ENCODE measurements at places on chromosomes 12 and 14.
A peak's percentile ranks its signal among the peaks of the same experiment; 100 is the strongest.

DNA sequence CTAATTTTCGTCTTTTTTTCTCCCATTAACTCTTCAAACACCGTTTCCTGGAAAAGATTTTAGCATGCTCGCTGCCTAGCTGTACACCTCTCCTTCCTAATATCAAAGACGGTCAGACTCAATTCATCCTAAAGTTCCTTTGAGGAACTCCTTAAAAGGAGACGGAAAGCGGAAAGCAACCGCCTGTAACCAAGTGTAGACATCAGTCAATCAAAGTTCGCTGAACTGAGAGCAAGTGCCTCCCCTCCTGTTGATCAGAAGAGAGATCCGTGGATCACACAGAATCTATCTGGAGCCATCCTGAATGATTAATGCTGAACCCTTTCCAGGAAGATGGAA lies 412 bp upstream of the TEP1 start:
- DNase-seq = peak; percentile 28

DNA sequence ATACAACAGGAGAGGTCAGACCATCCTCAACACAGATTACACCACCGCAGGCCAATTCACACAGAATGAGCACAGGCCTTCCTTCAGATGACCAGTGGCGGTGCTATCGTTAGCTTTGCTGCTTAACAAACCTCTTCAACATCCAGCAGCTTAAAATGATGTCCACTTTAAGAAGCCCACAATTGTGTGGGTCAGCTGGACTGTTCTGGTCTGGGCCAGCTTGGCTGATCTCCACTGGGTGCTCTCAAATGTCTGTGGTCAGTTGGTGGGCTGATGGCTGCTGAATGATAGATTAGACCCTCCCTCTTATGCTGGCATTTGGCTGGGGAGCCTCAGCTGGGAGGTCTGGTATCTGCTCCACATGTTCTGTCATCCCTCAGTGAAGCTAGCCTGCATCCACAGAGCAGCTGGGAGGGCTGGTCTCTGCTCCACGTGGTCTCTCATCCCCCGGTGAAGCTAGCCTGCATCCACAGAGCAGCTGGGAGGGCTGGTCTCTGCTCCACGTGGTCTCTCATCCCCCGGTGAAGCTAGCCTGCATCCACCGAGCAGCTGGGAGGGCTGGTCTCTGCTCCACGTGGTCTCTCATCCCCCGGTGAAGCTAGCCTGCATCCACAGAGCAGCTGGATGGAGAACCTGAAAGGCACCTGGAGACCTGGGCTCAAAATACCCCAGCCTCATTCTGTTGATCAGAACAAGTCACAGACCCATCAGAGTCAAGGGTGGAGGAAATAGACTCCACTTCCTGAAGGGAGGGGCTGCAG lies 203.6 kb upstream of the DIO3 start:
- no peak for DNase-seq

DNA sequence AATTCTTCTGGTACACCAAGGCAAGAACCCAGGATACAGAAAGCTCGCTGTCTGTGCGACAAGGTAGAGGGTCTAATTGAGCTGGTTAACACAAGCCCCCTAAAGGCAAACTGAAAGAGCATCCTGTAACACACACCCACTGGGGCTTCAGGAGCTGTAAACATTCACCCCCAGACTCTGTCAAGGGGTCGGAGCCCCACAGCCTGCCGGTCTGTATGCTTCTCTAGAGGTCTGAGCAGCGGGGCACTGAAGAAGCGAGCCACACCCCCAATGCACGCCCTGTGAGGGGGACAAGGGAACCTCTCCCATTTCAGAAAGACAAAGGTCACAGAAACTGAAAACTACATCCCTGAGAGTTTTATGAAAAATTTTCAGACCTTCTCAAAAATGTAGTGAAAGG lies 1.3 kb upstream of the IPO8 start:
- no peak for DNase-seq

GRCh38 chr12:133046698-133047097 lies 9.4 kb downstream of the ZNF84 start:
- no peak for DNase-seq

DNA sequence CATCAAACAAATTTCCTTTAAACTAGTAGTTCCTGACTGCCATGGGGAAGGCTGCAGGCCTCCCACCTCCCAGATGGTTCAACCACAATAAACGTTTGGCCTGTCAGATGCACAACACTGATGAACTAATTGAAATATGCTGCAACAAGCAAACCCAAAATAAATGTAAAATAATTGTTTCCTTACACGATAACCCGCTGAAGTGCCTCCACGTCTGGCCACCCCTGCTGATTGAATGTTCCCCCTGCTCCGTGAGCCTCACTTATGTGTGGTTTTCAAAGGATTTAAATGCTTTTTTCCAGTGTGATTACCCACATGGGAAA lies 8.4 kb downstream of the PITPNM2 start:
- no peak for DNase-seq

GRCh38 chr12:81949841-81950308 lies 190.7 kb upstream of the PPFIA2 start:
- DNase-seq = no peak

Measured in renal cortical epithelial cell (primary cell).